ENCODE measurements at places on chromosomes 5 and 9.

- DNase-seq, result peak; percentile 11
Measured at GRCh38 chr9:94870793-94871558, 144.5 kb downstream of the AOPEP start.

DNA sequence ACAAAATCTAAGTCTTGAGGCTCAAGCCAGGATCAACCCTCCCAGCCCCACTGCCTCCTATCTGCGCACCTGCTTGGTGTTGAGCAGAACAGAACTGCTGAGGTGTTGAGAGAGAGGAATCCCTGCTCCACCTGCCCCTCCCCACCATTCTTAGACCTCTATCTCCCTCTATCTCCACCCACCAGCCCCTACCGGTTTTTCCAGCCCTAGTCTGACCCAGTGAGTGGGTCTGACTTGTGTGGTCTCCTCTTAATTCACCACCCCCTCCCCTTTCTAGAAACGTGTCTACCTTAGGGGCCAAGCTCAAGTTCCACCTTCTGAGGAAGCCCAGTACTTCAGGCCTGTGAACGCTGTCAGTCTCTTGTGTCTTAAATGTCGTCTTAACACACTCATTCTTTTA, 93.7 kb downstream of the ARHGAP26 start:
- DNase-seq, result no peak

DNA sequence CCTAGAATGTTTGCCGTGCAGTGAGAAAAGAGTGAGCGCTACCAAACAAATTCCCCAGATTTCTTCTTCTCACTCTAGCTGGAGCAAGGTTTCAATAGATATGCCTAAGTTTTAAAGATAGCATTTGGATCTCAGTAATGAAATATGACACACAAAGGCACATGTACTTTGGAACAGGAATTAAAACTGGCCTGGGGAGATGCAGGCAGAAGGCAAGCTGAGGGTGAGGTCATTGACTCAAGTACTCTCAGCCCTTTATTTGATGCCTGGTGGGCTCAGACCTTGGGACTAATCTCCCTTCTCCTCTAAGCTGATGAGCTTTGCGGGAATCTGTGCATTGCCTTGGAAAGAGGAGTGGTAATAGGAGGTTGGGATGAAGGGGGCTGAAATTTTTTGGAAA, 323.3 kb upstream of the SLC30A5 start:
- DNase-seq, result no peak

DNA sequence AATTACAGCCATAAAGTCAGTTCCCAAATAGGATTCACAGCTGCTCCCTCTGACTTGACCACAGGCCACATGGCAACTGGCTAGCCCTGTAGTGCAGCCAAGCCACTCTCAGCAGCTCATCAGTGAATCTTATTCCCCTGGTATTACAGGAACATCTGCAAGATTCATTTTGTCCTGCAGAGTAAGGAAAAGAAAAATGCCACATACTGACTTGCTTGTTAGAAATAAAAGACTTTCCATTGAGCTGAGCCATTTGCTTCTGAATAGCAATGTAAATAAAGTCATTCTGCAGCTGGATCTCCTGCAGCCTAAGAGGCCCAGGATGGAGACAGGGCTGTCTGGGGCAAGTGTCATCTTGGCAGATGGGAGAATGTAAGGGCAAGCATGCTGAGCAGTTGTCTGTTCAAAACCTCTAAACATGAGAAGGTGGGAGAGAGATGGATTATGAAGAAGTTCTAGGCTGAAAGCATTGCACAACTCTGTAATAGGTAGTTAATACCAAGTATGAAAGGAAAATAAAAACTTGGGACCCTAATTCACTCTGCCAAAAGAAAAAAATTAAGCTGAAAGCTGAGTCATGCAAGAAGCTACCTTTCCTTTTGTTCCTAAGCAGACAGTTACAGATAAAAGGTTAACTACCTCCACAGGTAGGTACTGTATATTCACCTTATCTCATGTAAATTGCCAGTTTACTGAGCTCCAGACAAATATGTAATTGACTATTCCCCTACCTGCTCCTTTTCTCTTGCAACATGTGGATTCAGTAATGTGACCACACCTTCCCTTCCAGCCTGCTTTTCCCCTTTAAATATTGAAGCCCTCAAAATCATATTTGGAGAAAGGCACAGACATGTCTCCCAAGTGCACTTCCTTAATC, 244.4 kb upstream of the RAI14 start:
- DNase-seq, result no peak

DNA sequence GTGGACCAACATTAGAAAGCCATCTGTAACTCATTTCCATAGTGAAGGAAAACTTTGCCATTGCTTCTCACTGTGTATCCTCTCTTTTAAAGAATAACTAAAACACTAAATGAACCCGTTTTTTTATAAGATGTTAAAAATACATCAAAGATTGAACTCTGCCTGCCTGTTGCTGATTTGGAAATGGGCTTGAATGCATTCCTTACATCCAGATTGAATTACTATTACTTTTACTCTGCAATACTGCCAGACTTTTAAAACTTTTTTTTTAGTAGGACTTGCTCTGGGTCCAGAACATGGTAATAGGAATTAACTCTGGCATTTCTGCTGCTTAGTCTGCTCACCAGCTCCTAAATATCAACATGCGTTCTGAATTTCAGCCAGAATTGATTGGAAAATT, 176.8 kb upstream of the PAPPA start:
- DNase-seq, result no peak

DNA sequence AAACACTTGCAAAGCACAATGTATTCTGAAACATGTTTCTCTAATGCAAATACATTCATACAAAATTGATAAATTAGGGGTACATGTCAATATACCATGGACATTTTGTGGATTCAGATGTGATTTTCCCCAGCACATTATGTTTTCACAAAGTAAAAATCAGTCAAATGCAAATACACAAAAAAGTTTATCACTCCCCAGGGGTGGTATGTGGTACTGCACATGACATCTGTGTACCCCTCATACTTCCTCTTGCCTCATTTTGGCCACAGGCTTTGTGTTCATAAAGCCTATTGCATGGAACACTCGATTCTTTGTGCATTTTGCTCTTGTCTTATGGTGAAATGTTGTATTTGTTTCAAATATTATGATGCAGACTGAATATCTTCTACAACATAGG, 116.8 kb upstream of the PDE4D start:
- no peak for DNase-seq

GRCh38 chr9:136079211-136079915, 15.7 kb downstream of the NACC2 start:
- DNase-seq, result no peak

GRCh38 chr5:29662876-29663275, 1530.6 kb upstream of the CDH6 start:
- no peak for DNase-seq

DNA sequence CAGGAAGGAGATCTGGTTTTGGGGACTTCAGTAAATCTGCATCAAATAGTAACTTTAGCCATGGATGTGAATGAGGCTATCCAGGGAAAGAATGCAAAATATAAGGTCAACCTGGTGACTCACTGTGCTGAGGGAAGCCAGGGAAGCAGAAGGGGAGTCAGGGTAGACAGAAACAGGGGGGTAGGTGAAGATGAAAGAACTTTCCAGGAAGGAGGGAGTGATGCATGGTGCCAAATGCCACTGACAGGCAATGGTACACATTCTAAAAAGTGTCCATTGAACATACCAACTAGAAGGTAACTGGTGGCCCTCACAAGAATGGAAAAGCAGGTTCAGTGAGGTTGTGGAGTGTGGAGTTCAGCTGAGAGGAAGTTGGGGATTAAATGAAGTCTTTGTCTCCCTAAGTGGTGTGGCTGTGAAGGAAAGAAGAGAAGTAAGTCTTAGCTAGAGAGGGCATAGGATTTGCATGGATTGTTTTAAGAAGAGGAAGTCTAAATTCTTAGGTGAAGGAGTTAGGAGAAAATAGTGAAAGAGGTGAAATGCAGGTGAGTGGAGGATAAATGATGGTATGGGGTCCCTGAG, 35.5 kb downstream of the PALM2AKAP2 start:
- DNase-seq, result no peak

DNA sequence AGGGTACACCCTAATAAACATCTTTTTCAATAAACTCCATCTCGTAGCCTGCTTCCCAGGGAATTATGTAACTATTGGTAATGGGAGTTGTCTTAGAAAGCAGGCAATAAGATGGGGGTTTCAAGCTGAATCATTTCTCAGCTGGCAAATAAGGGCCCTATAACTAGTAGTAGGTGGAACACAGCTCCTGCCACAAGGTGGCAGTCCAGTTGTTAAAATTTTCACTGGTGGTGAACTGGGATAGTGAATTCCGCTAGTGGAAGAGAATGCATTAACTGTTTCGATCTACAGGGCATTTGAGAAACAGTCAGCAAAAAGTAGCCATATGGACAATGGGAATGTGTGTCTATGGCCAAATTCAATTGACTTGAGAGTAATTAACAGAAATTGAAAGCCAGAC, 27.7 kb downstream of the PCDHB15 start:
- no peak for DNase-seq

GRCh38 chr5:20654746-20655145, 666.7 kb upstream of the CDH18 start:
- no peak for DNase-seq

DNA sequence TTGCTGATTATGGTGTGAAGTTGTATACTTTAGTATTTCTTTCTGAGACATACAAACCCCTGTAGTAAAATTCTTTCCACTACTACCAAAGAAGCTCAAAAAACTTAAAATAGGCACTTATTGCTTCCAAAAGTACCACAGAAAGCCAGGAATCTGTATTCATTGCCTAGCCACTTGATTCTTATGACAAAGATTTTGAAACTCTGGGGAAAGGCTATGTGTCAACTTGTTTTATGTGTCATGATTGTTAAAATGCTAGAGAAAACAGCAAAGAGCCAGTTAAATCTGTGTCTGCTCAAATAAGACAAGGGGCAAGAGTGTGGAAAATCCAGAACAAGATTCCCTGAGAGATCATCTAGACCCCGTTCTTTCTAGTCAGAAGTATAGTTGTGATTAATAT, 6.0 kb downstream of the KIF2A start:
- DNase-seq, result no peak

DNA sequence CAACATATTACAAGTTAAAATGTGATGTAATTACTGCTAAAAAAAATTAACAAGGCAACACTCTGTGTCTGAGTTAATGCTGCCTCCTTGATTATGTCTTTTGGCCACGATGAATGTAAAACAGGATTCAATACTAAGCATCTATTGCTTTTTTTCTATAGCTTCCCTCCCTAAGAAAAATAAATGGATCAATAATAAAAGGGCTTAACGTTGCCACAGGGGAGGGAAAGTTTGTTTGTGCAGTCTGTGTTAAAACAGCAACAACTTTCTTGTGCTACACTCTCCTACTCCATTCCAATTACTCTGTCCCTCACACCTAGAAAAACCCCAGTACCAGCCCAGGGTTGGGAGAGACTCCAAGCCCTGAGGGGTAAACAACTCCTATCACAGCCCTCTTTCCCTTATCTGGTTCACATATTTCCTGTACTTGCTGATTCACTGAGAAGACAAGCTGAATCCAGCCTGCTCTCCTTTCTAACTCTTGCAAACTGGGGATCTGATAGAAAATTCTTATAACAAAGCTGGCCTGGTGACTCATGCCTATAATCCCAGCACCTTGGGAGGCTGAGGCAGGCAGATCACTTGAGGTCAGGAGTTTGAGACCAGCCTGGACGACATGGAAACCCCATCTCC, 44.8 kb downstream of the PTPN3 start:
- no peak for DNase-seq
